ENCODE measurements at places on chromosomes 11 and 22.

DNA sequence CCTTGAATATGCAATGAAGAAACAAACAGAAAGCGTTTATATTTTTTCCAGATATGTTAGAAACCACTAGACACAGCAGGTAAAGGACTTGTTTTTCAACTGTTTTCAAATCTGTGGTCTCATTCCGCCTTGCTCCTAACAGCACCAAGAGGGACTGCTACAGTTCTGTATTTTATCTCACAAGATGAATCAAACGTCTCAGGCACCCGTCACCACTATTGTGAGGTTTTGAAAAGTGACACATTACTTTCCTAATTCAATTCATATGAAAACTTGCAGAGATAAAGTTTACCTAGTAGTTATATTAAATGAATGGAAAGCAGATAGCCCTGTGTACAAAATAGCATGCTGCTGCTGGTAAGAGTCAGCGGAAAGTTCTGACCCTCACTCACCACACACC, 386.3 kb downstream of the ETS1 start:
- DNase-seq = no peak

DNA sequence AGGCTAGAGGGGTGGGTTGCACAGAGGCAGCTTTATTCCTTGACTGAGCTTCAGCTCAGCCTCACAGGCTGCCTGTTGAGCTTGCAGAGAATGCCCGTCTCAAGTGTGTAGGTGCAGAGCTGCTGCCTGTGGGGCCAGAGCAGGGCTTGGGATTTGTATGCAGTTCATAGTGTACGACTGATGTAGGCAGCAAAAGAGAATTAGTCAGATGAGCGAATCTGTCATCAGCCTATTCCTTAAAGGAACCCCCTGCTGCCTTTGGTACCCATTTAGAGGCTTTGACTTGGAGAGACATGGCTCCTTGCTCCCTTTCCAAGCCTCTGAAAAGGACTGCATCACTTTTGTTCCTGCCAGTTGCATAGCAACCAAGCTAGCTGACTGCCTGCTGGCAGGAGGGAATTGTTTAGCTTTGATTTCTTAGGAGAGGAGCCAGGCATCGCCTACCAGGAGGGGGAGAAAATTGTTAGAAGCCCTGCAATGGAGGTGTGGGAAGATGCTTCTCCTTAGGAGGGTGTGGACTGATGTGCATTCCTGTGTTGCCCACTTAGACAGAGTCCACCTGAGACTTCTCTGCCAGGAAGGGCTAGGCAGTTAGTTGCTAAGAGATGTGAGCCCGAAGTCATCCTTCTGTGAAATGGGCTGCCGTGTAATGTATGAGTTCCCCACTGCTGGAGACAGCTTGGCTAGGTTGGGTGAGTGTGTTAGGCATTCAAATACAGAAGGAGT, 10.9 kb downstream of the ACO2 start:
- DNase-seq = no peak

DNA sequence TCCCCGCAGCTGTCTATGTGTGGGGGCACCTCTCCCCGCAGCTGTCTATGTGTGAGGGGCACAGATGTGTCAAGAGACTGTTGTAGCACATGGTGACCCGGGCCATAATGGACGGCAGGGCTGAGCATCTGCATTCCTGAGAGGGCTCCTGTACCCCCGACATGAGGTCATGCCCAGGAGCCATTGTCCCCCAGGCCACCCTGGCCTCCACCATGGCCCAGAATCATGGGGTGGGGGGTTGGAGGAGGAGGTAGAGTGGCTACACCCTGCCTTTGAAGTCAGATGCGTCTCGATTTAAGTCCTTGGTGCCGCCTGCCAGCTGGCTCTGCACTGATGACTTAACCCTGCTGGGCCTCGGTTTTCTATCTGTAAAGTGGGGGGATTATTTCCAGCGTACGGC, 49.1 kb downstream of the ARHGAP8 start:
- no peak for DNase-seq

DNA sequence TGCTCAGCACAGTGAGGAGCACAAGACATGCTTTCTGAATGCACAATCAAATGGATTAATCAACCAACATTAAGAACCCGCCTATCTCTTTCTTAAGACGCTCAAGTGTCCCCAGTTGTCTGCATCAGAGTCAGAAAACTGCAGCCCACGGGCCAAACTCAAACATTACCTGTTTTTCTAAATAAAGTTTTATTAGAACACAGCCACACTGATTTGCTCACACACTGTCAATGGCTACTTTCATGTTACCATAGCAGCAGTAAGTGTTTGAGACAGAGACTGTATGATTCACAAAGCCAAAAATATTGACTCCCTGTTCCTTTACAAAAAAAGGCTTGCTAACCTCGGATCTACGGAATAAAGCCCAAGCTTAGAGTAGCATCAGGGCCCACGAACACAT, 49.0 kb upstream of the ISX start:
- no peak for DNase-seq

GRCh38 chr11:27310707-27311106, 52.3 kb downstream of the CCDC34 start:
- DNase-seq = no peak

DNA sequence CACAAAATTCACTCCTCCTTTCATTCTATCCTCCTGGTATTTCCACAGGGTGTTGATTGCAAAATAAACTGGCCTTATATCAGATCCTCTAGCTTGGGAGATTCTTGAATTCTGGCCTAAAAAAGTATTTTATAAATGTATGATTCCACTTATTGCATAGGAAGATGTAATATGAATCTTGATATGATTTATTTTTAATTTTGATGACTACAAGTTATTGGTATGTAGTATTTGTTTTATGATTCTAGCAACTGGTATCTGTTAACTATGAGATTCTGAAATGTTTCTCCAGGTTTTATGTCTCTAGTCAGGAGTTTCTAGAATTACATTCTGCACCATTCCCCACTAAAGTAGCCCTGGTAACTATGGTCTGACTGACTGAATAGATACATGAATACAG, 373.9 kb upstream of the C11orf87 start:
- DNase-seq = no peak

GRCh38 chr11:112885744-112886433, 75.3 kb upstream of the NCAM1 start:
- no peak for DNase-seq

DNA sequence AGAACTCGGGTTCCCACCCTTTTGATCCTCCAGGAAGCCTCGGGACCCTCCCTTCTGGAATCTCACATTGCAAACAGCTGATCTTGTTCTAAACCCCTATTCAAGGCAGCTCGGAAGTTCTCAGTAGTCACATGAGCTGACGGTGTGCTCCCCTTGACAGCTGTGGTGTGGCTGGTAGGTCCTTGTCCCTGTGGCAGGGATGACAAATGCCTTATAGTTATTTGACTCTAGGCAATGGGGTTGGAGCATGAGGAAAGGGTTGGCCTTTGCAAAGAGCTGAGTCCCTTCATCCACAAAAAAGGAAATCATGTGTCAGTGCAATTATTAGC, 23.6 kb downstream of the EIF4G2 start:
- no peak for DNase-seq

DNA sequence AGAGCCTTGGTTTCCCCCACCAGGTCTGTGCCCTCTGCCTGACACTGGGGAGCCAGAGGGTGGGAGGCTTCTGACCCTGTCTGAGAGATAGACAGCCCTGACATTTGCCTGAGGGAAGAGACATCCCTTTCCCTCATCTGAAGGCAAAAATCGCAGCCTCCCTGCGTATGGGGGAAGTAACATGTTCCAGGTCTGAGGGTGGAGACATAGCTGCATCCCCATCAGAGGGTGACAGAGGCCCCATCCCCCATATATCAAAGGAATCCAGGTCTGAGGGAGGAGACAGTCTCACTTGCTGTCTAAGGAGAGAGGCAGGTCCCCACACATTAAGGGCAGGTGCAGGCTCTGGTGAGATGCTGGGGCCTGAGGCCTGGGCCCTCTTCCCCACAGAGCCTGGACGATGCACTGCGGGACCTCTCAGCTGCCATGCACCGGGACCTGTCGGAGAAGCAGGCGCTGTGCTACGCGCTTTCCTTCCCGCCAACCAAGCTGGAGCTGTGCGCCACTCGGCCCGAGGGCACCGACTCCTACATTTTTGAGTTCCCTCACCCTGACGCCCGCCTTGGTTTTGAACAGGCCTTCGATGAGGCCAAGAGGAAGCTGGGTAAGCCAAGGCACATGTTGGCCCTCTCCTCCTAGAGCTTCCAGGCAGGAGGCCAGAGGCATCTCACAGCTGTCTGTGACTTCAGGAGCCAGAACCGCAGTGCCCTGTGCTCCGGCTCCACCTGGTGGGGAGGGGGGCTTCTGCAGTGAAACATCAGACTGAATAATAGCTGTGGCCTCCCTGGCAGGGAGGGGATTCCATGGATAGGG, 16.1 kb upstream of the RELT start:
- no peak for DNase-seq

DNA sequence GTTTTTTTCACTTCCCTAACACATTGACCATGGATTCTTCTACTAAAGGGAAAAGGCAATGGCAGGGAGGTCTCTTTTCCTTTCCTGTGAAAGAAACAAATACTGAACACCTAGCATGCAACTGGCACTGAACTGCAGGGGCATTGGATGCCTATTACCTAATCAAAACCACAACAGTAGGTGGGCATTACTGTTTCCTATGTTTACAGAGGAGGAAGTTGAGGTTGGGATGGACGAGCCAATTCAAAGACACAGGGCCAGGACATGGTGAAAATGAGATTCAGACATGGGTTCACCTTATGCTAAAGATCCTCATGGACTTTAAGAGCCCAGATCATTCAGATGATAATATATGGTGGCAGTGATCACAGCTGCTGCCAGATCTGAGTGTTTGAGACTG, 407.0 kb downstream of the MIAT start:
- DNase-seq = no peak

GRCh38 chr11:88332851-88333250, 4.7 kb downstream of the CTSC start:
- no peak for DNase-seq

- no peak for DNase-seq
These were observed 25.8 kb downstream of the TSKU start for GRCh38 chr11:76808996-76809395.

GRCh38 chr11:81218440-81218839, 1515.2 kb downstream of the FAM181B start:
- DNase-seq = no peak

DNA sequence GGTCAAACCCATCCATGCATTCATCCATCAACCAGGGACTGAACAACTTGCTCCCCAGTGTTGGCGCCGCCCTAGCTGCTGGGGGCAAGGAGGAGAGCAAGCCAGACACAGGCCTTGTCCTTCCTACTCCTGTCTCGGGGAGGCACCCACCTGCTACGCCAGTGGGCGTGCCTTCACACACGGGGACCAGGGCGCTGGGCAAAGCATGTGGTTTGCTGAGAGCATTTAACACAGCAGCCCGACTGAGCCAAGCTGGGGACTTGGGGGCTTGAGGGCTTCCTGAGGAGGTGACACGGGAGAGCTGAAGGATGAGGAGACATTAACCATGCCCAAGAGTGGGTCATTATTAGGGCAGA, 30.6 kb downstream of the CACNA1I start:
- DNase-seq = no peak

GRCh38 chr11:41978945-41979344, 519.5 kb upstream of the LRRC4C start:
- DNase-seq = no peak

GRCh38 chr11:2151500-2152257, 9.3 kb downstream of the INS start:
- peak; percentile 31 for DNase-seq

DNA sequence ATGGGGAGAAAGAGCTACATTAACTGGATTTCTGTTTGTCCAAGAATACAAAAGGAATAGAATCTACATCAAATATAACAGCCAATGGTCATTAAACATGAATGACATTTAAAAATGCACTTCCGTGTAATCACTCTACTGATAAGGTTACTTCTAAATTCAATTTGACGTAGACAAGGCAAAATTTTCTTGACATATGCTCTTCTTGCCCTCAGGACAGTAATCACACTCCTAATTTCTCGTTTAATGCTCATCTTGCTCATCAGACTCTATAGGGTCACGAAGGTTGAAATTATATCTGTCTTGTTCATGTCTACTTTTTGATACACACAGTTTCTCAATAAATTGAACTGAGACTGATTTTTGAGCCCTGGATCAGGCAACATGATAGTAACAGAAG, 58.4 kb downstream of the NARS2 start:
- DNase-seq = no peak

GRCh38 chr22:37211075-37211865, 1.0 kb downstream of the SSTR3 start:
- DNase-seq = no peak

DNA sequence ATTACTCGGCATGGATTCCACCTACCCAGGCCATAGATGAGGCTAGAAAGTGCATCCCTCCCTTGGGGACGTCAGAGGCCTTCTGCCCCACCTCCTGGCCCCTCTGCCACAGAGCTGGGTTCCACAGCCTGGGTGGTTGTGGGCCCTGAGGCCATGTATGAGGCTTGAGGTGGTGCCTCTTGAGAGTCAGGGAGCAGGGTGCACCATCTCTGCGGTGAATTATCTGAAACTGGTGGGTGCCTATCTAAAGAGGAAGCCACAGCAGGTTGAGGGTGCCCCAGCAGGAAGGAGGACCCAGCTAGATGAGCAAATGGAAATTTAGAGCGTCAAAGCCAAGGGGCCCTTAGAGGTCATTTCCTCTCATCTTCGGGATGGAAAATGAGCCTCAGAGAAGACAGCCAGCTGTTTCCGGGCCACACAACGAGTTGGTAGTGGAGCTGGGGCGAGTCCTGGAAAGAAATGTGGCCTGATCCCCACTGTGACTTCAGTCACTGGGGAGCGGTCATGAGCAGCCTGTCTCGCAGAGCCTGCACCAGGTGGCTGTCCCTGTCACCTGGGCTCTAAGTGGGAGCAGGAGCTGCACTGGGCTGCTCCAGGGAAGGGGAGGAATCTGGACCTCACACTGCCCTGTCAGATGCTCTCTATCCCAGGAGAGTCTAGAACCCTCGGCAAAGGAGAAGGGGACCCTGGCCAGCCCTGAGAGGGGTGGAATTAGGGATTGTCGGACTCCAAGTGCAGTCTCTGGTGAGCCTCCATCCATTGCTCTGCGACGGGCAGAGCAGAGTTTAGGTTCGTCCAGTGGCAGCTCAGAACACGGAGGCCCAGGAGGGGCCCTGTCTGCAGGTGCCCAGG, 7.3 kb downstream of the ADORA2A start:
- peak; percentile 84 for DNase-seq

DNA sequence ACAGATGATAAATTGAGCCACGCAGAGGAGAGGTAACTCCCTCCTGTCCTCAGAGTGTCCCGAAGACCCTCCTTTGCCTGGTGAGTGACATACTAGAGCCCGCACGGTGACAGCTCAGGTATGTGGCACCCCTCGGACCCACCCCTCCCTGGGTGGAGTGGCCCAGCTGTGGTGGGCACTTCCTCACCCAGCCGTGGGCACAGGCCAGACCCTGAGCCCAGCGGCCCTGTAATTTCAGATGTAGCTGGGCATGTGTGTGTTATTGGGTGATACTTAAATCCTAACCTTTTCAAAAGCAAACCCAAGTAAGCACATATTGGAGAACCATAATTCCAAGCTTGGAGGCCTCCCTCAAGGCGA, 93.2 kb downstream of the WNT7B start:
- DNase-seq = no peak

DNA sequence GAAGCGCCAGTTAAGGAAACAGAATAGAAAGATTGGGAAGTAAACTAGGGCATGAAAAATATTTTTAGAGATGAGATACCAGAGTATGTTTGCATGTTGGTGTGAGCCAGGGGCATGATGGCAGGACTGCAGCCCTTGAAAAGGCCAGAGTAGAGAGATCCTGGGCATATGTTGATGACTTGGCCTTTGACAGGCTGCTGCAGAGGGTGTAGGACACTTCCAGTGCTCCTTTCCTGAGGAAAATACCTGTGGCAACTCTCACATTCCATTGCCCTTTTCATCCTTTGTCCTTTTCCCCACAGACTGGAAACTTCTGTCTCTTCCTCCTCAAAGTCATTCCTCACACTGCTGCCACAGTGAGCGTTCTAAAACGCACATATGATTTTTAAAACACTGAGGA, 150.7 kb upstream of the CCDC90B start:
- no peak for DNase-seq

Measured in GM12864 (cell line).